ENCODE measurements at places on chromosomes 13 and 19. TPM values are rescaled to one million over a fixed set of nuclear protein-coding genes. Genes with fewer than 3 reads are reported as not detected.

GRCh38 chr19:19105365-19106055, 32.8 kb downstream of the TMEM161A start:
- no peak for DNase-seq

DNA sequence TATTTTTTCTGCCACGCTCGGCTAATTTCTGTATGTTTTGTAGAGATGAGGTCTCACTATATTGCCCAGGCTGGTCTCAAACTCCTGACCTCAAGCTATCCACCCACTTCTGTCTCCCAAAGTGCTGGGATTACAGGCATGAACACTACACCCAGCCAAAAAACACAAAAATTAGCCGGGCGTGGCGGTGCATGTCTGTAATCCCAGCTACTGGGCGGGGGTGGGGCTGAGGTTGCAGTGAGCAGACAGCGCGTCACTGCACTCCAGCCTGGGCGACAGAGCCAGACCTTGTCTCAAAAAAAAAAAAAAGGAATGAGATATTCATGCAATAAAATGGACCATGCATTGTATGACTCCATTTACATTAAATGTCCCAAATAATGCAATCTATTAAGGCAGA, 32.2 kb downstream of the VASP start:
- DNase-seq, result no peak

GRCh38 chr13:67156723-67157060, 73.4 kb downstream of the PCDH9 start:
- DNase-seq, result no peak

- DNase-seq, result no peak
Measured at GRCh38 chr19:2731181-2731995, 8.4 kb downstream of the SLC39A3 start.

GRCh38 chr13:114320065-114320464, 5.8 kb downstream of the CHAMP1 start:
- DNase-seq, result no peak

- DNase-seq, result no peak
Measured at GRCh38 chr13:35916146-35916545, 215.0 kb downstream of the DCLK1 start.

GRCh38 chr19:1270854-1271527, 1.9 kb downstream of the CIRBP start:
- no peak for DNase-seq

DNA sequence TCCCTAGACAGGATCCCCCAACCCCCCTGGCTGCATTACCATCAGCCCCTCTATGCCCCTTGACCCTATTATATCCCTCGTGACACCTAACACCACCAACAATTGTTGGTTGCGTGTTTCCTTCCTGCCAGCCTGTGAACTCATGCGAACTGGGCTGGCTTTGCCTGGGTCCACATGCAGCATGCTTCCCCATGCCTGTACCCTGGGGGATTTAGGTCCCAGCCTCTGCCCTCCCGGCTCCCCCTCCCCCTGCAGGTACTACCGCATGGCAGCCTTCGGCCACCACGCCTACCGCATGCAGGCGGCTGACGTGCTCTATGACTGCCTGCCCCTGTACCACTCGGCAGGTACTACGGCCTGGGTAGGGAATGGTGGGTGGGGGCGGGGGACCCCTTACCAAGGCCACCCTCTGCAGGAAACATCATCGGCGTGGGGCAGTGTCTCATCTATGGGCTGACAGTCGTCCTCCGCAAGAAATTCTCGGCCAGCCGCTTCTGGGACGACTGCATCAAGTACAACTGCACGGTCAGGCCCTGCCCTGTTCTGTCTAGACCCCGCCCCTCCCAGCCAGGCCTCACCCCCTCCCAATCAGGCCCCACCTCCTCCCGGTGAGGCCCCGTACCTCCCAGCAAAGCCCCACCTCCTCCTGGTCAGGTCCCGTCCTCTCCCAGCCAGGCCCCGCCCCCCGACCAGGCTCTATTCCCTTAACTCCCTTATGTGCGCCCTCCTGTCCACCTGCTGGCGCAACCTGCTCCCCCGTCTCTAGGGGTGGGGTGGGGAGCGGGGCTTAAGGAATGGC, 18.5 kb downstream of the SLC27A1 start:
- DNase-seq, result no peak

GRCh38 chr19:29404015-29404414, 121.8 kb upstream of the VSTM2B start:
- DNase-seq, result no peak

DNA sequence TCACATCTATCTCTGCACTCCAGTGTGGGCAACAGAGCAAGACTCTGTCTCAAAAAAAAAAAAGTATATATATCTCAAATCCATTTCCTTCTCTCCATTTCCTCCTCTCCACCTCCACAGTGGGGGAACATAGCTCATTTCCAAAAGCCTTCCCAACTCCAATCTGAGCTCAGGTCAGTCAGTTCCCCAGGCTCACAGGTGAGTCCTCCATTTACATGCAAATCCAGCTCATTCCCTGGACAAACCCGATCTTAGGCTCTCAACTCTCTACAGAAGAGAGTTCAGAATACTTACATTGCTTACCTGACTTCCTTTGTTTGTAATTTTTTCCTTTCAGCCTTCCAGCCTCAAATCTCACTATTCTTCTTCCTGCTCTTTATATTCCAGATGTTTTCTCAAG, 518.3 kb downstream of the GPC6 start:
- DNase-seq, result no peak

- DNase-seq, result no peak
Measured at GRCh38 chr13:90752070-90752469, 595.4 kb upstream of the MIR17HG start.

GRCh38 chr19:14449321-14449720, 16.2 kb downstream of the PKN1 start:
- DNase-seq, result no peak

DNA sequence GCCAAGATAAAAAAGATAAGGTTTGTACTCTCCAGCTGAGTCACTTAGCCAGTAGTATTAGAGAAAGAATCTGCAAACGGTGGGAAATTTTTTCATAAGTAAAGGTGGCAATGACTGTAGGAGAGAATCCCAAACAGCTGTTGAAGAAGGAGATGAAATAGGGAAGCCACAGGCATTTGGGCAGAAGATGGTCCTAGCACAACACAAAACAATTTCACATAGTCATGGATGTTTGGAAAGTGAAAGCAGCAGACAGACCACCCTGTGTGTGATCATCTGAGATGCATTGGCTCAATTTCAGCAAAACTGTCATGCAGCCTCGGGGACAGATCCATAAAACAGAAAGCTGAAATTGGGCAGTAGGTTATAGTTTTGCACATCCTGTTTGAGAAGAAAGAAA, 2832.4 kb downstream of the PCDH9 start:
- DNase-seq, result no peak

GRCh38 chr13:91785431-91786119, 387.2 kb downstream of the GPC5 start:
- DNase-seq, result no peak

DNA sequence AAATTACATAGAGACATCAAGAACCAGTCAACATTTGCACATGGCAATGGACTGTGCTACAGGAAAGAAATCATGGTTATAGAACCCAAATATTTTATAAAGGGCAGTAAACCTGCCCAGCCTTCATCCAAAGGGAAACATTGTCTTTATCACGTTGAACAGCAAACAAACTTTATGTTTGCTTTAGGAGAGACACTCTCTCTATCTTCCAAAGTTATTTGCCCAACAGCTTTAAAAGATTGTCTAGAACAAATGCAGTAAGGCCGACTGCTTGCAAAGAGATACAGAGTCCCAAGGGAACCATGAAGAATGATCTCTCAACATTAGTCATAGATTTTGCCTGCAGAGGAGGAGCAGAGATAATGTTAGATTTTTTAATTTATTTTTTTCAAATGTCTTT, 1323.5 kb upstream of the SLC10A2 start:
- DNase-seq, result no peak

DNA sequence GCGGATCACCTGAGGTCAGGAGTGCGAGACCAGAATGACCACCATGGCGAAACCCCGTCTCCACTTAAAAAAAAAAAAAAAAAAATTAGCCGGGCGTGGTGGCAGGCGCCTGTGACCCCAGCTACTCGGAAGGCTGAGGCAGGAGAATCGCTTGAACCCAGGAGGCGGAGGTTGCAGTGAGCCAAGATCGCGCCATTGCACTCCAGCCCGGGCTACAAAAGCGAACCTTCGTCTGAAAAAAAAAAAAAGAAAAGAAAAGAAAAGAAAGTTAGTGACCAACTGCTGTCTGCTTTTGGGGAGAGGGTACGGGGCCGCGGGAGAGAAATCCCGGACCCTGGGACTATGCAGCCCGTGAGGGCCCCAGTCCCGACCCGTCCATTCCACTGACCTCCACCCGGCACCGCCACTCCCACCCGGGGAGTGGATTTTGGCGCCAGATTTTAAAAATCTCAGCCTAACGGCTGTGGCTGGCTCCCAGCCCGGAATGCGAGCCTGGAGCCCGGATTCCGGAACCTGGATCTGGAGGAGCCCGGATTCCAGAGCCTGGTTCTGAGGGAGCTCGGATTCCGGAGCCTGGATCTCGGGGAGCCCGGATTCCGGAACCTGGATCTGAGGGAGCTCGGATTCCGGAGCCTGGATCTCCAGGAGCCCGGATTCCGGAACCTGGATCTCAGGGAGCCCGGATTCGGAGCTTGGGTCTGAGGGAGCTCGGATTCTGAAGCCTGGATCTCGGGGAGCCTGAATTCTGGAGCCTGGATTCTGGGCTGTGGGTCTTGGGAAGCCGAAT, 6.1 kb upstream of the LMNB2 start:
- no peak for DNase-seq

DNA sequence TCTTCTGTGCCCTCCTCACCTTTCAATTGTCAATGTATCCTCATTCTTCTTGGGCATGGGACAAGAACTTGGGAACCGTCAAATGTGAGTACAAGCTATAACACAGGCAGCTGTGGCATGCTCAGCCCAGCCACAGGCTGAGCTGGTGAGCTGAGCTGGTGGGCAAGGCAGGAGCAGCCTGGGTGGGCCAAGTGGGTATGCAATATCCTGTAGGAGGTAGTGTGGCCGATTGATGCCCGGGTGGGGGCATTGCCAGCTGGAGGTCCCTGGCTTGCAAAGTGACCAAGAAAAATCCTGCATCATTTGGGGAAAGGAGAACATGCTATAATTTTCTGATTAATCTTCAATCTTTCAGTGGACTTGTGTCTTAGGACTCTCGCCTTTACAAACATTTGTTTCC, 507.2 kb upstream of the SLC10A2 start:
- DNase-seq, result no peak

DNA sequence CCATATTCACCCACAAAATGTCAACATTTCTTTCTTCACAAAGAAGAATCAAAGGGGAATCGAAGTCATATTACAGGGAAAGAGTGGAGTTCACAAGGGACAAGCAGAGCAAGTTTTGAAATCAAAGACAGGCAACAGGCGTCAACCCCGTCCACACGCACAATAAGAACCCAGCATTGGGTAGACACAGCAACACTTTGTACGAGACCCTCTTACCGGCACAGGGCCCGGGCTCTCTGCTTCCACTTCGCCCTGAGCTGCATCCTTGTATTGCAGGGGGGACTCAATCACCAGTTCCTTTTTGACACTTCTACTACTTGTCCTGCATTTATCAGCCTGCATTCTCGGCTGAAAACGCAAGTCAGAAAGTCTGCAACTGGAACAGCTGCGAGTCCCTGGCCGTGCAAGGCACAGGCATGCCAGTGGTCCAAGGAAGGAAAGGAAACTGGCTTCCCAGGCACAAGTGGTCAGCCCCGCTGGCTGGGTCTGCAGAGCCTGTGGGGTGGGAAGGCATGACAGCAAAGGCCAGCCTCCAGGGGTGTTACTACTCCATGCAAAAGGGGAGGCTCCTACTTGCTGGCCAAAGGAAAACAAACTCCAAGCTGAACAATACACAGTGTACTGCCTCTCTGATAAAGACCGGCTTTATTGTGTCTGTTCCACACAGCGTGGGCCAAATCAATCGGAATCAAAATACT, at the start of gene DOCK9:
Gene DOCK9, minus strand, starts transcription at position 497 of the 698 bp plus-strand sequence. Its CDS starts 155 bp downstream, at position 342.
- peak; percentile 52 for DNase-seq

DNA sequence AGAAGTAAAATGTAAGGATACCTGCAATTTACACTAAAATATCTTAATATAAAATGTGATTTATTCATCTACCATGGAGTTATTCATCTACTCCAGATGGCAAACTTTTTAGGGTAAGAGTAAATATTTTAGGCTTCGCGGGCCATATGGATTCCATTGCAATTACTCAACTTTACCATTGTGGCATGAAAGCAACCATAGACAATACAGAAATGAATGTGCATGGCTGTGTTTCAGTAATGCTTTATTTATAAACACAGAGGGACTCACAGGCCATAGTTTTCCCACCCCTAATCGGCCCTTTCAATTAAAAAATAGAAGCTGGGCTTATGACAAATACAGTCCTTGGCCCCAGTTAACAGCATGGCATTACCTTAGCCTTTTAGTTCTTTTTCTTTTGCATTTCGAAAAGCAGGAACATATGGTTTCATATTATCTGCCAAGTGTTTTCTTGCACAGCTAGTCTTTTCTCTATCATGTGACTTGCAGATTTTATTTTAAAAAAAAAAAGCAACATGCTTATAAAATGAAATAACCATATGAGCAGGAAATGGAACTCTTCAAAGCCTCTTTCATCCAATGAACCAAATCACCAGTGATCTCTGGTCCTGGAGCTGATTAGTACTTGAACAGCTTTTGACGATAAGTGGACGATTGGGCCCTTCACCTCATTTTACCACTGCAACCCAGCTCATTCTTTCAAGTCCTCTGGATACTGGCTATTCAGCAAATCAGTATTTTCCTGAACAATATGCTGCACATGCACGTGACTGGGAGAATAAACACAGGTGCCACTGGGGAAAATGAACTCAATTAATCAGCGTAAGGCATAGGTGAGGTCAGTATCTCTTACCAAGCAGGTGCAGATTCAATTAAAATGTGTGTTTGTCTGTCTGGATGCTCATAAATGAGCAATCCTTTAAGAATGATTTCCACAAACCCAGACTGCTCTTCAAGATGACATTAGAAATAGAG, 63.9 kb downstream of the LHFPL6 start:
- DNase-seq, result no peak

- DNase-seq, result no peak
Measured at GRCh38 chr19:18972851-18973250, 31.8 kb upstream of the HOMER3 start.

- no peak for DNase-seq
Measured at GRCh38 chr19:55325172-55325571, at the start of gene TMEM150B. Gene TMEM150B (minus strand): TSS chr19:55325341. CDS start chr19:55321036, 4,305 bp downstream.

PLIN4 gene
- under 0.01 TPM for total RNA-seq

KCNN4 gene
- 8.8 TPM for total RNA-seq

LHB gene
- 8.2 TPM for total RNA-seq

OR2Z1 gene
- not detected for total RNA-seq

GDF15 gene
- total RNA-seq, result 822 TPM

LSM14A gene
- 106 TPM for total RNA-seq

ZNF284 gene
- total RNA-seq, result 1.1 TPM

HCN2 gene
- 0.48 TPM for total RNA-seq

ZNF490 gene
- 6.6 TPM for total RNA-seq

Measured in kidney epithelial cell (primary cell).